CD4-positive, alpha-beta T cell treated with Interleukin-12 subunit alpha and Interleukin-12 subunit beta, for 1 hour (primary cell): ENCODE measurements at places on chromosomes 3 and 15.

DNA sequence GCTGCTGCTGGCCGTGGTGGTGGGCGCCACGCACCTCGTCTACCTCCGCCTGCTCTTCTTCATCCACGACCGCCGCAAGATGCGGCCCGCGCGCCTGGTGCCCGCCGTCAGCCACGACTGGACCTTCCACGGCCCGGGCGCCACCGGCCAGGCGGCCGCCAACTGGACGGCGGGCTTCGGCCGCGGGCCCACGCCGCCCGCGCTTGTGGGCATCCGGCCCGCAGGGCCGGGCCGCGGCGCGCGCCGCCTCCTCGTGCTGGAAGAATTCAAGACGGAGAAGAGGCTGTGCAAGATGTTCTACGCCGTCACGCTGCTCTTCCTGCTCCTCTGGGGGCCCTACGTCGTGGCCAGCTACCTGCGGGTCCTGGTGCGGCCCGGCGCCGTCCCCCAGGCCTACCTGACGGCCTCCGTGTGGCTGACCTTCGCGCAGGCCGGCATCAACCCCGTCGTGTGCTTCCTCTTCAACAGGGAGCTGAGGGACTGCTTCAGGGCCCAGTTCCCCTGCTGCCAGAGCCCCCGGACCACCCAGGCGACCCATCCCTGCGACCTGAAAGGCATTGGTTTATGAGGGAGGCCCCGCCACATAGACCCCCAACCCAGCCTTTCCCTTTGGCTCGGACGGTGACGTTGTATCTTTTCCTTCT lies 1.1 kb downstream of the GPR27 start:
- DNase-seq: no peak

DNA sequence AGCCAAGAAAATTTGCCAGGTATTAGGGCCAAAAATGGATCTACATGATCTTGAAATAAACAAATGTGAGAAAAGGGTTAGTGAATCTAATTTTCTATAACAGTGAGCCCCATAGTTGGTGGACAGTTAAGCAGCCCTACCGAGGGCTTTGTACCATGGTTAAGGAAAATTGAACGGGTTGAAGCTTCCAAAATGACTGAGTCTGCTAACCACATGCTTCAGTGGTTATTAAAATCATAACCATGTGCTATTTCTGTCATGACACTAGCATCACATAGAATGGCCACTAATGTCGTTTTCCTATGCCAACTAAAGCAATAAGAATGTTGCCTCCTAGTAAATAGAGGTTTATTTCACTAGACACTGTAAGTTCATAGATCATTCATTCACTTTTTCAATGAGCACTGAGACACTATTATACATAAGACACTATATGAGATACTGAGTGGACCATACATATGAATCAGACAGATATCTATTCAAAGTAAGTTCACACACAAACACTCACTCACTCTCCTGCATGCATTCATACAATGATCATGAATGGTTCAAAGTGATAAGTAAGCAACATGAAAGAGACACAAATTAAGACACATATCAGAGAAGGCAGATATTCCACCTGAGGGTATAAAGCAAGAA lies 4.3 kb downstream of the SST start:
- no peak for DNase-seq

DNA sequence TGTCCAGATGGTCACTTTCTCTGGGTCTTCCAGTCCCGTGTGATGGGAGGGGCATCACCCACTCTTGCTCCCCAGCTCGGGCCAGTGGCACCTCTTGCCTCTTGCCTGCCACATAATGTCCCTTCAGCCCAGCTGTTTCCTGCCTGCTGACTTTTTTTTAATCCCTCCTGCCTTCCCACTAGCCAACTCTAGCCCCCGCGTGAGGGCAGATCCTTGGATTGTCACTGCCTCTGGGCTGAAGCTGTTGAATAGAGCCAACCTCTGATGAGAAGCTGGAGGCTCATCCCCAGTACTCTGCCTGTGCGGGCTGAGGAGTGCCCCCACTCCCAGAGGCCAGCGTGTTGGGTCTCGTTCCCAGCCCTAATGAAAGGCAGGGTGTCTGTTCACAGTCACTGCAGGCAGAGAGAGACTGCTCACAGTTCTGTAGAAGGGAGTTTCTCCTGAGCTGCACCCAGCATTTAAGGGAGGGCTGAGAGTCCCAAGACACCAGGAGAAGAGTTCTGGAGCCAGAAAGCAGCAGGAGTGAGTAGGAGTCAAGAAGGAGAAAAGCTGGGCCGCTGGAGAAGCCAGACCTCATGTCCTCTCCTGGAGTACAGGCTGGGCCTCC lies 30.1 kb upstream of the TIMP4 start:
- DNase-seq: no peak

DNA sequence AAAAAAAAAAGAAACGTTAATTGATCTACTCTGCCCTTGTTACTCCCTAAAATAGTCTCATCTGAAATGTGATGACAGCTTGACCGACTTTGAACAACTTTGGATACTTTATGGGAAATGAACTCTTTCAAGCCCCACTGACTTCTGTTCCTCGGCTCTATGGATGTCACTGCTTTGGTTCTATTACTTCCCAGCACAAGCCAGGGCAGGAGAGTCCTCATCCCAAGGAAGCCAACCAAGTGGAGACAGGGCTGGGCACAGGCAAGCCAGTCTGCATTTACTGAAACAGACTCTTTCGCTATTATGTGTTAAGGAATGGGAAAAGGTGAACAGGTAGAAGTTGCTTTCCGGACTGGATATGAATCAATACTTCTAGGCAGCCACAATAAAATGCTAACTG lies 444.0 kb downstream of the FOXP1 start:
- DNase-seq: no peak

GRCh38 chr3:123790254-123791072 lies 93.7 kb downstream of the MYLK start:
- DNase-seq: no peak

DNA sequence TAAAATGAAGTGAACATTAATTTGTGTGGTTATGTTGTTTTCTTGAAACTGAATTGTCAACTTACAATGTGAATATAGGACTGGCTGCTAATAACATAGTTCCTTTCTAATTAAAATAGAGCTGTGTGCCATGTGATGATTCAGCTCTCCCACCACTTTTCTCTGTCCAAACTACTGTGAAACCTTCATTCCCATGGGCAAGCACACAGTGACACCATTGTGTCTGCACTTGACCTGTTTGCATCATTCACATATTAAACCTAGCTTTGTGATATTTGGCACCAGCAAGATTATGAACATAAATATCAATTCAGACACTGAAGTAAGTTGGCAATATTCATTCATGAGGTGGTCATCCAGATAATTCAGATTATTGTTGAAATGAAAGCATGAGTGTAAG lies 78.8 kb upstream of the TCF12 start:
- no peak for DNase-seq

DNA sequence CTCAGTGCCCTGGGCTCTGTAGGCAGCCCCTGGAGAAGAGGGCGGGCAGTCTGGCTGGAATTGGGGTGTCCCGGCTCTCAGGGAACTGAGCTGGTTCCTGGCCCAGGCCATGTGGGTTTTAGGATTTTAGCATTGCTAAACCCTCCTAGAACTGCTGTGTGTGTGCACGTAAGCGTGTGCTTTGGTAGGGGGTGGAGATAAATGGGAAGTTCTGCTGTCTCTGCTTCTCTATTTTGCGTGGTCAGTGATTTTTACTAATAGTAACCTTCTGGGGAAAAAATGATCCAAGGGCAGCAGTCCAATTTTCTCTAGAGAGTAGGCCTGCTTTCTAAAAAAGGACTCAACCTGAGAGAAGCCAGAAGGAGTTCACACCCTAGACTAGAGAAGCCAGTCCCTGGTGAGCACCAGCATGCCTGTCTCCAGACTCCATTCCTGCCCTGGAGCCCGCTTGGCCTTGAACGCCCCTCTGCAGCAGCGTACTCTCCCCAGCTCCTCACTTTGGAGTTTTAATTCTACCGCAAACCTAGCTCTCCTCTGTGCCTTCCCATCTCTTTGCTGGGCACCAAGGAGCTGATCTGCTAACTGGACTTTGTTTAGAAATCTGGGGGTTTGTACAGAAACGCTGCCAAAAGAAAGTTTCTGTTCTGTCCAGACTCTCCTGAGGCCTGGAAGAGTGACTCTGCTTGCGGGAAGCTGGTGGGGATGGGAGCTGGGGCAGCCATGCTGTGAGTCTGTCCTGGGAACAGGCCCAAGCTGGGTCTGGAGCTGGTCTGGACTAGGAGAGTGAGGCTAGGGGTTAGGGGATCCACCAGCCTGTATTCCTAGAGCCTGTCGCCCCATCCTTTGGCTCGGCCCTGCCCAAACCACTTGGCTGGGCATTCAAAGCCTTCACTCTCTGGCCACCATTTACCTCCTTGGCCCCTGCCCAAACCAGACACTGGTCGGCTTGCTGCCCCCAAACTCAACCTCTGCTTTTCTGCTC lies 19.7 kb downstream of the CORO2B start:
- no peak for DNase-seq

GRCh38 chr3:43855674-43856299 lies 165.0 kb downstream of the ABHD5 start:
- peak; percentile 14 for DNase-seq

GRCh38 chr3:178684881-178685590 lies 148.8 kb downstream of the KCNMB2 start:
- no peak for DNase-seq

DNA sequence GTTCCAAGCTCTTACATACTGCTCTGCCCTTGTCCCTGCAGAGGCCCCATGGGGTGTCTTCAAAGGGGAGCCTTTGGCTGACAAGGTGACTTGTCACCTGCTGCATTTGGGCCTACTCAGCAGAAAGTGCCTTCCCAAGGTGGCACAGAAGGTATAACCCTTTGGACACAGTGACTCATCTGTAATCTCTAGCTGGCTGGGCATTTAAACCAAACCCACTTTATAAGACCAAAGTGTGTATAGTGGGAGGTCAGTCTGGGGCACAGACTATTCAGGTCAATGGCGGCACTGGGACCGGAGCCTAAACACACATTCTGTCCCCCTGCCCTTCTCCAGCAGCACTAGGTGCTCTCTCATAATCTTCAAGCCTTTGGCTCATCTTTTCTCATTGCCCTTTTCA lies 35.1 kb downstream of the GJD2 start:
- DNase-seq: no peak

GRCh38 chr3:28601291-28601690 lies 252.7 kb upstream of the AZI2 start:
- DNase-seq: no peak

GRCh38 chr3:133188996-133189395 lies 150.8 kb downstream of the TMEM108 start:
- no peak for DNase-seq

DNA sequence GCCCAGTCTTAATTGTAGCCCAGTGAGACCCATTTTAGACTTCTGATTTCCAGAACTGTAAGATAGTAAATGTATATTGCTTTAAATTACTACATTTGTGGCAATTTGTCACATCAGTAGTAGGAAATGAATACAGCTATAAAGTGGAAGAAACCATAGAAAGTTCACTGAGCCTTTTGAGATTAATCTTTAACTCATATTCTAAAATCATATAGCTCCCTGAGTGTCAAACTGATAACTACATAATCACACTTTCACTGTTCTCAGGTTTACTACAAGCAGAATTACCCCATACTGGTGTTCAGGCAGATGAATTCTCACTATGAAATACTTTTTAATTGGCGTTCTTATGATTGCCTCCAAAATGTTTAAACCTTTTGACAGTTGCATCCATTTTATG lies 42.8 kb downstream of the CNTN4 start:
- no peak for DNase-seq
